ENCODE measurements at places on chromosomes 4 and X.

GRCh38 chr4:17939054-17939453 lies 82.5 kb downstream of the LCORL start:
- DNase-seq = no peak

- no peak for DNase-seq
Measured at GRCh38 chr4:183348706-183349659, 26.8 kb upstream of the CLDN24 start.

DNA sequence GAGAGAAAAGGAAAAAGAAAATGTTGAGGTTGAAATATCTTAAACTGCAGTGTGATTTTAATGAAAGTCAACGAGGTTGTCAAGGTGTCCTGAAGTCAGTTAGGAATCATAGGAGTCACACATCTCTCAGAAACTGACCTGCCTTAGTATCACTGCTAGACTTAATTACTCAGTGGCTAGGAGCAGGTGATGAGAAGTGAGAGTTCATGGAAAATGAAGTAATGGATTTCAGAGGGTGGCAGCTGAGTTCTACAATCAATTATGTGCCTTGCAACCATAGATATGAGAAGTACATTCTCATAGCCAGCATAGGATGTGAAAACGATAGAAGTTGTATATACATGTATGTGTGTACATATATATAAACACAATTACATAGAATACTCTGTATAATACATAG lies 1269.7 kb downstream of the FSTL5 start:
- no peak for DNase-seq

DNA sequence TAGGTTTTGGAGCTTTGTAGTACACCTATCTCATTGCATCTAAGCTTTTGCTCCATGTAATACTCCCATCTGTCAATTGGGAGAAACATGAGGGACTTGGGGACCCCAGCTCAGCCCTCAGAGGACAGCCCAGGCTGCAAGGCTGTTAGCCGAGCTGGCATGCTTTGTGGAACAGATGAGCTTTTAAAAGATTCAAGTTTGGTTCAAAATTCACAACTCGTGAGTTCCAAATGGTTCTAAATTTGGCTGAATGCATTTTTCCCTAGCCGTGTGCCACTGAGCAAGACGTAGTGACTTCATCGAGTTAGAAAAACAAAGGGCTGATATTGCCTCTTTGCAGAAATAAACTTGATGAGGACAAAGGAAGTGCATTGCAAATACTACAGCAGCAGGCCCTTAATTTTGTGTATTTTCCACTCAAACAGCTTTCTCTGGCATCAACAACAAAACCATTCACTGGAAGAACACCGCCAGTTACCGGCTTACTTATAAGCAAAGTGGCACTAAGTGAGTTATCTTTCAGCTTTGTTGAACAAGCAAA lies 165.0 kb upstream of the HS3ST1 start:
- DNase-seq = no peak

DNA sequence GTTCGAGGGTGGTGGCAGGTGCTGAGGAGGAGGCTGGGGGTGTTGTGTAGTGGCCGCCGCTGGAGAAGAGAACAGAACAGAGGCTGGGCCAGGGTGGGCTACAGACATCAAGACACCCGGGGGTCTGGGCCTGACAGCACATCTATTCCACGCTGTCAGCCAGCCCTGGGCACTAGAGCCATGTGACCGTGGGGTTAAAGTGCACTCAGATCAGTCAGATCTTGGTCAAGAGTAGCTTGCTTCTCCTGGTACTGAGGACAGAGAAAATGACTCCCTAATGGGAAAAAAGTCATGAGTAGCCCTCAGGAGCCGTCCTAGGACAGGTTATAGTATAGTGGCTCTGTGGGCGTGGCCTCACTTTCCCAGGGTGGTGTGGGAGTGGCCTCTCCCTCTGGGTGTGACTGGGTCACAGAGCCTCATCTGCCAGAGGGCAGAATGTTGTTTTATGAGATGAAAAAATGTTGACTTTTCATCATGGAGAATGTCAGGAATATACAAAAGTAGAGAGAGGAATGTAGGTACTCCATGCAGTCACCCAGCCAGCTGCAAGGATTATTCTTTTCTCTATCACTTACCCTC lies 19.4 kb downstream of the TRMT44 start:
- DNase-seq = no peak

- DNase-seq = no peak
Measured at GRCh38 chr4:114040319-114041116, 61.1 kb upstream of the ARSJ start.

DNA sequence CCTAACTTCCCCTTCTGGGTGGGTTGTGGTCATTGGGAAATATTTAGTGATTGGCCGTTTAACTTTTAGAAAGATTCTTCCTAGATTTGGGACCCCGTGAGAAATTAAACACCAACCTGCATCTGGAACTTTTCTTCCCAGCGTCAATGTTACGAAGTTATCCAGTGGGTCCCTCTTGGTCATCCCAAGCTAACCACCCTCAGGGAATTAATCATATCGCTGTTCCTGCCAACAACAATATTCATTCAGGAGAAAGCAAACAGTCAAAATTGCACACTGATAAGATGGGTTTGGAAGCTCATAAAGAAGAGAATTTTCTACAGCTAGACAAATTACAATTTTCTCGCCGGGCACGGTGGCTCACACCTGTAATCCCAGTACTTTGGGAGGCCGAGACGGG lies 121.2 kb upstream of the STX18 start:
- no peak for DNase-seq

DNA sequence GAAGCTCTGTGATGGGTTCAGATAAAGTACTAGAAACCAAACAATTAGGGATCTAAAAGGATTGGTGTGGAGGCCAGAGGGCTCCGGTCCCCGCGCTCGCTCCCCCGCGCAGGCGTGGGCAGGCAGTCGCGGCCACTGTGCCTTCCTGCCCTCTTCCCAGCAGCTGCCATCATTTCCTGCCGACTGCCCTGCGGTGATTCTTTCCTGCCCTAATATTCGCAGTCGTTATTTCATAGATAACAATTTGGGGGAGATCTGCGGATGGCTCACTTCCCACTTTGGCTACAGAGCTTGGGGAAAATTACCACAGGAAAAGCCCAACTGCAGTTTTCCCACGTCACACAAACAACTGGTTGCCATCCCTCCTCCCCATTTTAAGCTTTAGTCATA lies 2.2 kb downstream of the GRIA2 start:
- DNase-seq = no peak

- no peak for DNase-seq
Measured at GRCh38 chr4:6356076-6356560, 86.5 kb downstream of the WFS1 start.

DNA sequence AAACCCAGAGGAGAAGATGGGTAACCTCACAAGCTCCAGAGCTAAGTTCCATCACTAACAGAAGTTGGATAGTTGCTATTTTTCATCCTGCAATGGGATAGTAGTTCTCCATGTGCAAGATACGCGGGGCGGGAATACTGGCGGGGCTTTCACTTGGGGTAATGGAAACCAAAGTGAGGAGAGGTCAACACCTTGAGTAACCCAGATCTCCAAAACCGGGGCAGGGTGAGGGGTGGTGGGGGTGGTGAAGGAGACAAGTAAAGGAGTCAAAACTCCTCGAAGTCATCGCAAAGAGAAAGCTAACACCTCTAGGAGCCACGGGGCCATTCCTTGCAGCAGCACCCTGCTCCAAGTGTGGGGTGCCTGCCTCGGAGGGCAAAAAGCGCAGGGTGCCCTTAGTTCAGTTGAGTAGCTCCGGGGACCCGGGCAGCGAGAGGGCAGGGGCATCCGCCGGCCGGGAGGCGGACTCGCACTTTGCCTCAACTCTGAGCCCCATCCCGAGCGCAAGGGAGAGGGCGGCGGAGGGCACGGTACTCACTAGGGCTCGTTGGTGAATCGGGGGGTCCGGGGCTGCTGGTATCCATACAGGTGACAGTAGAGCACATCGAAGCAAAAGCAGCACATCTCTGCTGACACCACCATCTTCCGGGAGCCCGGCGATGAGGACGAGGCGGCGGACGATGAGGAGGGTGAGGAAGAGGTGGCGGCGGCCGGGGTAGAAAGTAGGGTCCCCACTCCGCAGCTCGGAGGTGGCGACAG lies 645 bp downstream of the AMMECR1 start:
- DNase-seq = no peak

- no peak for DNase-seq
Measured at GRCh38 chrX:16188687-16189086, 21.4 kb downstream of the MAGEB17 start.

GRCh38 chr4:70741867-70742658 lies 20.3 kb downstream of the RUFY3 start:
- no peak for DNase-seq

DNA sequence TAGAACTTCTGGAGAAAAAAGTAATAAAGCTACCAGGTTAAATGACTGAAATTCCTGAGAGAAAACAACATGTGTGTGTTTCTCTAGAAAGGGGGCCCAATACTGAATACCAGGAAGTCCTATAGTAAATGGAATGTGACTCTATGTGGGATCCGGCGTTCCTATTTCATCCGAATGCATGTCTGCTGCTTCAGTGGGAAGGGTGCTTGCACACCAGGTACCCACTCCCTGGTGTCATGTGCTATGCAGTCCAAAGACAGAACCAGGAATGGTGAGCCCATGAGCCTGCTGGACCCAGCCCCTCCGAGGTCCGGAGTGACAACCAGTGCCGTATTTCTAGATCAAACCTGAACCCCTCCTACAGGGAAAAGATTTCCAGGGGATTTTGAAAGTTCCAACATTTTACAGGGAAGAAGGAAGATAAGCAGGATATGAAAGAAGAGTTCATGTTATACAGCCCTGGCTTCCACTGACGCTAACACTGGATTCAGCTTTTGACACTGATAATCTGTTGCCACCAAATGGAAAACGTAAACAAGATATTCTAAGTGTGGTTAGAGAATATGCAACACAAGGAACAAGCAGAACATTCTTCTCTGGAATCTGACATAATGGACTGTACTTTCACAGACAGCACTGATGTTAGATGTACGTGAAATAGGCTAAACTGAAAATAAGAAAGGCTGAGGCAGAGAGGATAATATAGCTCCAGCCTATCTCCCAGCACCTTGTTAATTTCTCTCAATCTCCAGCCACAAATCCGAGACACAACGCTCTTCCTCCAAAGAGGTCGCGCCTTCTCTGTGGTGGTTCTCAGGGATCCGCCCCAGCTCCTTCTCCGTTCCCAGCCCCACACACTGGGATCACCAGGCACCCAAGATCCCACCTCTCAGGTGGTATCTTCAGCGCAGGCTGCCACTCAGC lies 725 bp upstream of the CXCL1 start:
- DNase-seq = no peak

DNA sequence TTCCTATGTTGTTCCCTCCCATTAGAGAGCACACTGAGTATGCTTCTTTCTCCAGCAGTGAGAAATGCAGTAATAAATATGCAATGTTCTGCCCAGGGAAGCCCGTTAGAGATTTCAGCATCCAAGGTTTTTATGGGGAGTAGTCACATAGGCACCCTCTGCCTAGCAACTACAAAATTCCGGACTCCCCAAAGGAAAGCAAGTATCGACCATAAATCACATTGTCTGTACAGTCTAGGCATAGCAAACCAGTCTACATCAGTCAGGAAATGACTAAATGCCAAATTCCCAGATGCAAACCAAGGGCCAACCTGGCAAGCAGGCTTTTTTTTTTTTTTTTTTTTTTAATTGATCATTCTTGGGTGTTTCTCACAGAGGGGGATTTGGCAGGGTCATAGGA lies 34.8 kb downstream of the GPR101 start:
- no peak for DNase-seq

- peak; percentile 11 for DNase-seq
Measured at GRCh38 chr4:77586951-77587383, 18.7 kb upstream of the CXCL13 start.

DNA sequence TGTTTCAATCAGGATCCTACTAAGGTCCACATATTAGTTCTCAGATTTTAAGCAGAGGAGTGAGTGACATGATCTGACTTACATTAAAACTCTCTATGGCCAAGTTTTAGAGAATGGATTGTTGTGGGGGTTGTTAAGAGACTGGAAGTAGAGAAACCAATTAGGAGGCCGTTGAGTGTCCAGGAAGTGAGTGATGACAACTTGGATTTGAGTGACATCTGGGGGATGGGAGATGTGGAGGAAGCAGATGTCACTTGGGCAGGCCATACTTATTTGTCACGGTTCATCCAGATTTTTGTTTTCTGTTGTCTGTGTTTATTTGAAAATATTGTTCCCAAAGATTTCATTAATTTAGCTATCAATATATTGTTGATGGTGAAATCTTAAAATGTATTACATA lies 28.3 kb downstream of the ADD1 start:
- no peak for DNase-seq

DNA sequence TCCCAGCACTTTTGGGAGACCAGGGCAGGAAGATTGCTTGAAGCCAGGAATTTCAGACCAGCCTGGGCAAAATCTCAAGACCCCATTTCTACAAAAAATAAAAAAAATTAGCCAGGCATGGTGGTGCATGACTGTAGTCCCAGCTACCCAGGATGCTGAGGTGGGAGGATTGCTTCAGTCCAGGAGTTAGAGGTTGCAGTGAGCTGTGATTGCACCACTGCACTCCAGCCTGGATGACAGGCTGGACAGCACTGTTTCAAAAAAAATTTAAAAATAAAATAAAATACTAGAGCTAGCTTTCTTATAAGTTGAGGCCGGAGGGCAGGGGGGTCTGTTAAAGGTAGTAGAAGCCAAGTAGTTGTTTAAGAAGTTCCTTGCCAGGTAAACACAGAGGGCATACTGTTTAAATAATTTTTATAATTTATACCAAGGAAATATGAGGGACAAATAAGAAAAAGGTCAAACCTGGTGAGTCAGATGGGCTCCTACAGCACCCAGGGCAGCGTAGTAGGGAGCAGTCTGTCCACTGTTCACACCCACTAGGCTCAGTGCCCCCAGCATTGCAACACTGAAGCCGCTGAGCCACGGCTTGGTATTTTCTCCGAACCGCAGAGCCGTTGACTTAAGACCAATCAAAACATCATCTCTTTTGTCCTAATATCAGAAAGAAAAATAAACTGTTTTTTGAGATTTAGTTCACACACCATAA lies 17.3 kb downstream of the COQ2 start:
- no peak for DNase-seq

GRCh38 chr4:3781997-3782930 lies 16.1 kb downstream of the ADRA2C start:
- no peak for DNase-seq

DNA sequence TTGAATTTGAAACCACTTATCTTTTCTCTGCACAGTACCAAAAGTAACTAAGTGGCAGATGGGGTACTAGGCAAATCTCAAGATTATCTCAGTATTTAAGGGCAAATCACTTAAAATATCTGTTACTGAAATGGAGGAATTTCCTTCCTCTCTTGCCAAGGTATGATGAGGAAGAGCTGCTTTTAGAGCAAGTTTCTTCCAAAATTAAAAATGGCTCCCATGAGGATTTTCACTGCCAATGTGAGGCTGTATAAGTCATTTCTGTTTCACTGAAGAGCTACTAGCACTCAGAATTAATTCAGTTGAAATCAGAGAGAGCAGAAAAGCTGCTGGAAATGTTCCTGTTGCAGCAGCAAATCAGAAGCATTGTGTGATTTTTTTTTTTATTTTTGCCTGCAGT lies 43.4 kb downstream of the GABRB1 start:
- DNase-seq = no peak

- no peak for DNase-seq
Measured at GRCh38 chr4:55396308-55397125, 760 bp downstream of the TMEM165 start.

- DNase-seq = no peak
Measured at GRCh38 chr4:98482847-98483806, 175.3 kb downstream of the TSPAN5 start.

All from CD4-positive, alpha-beta T cell (primary cell).